ENCODE measurements at places on chromosomes 3 and 15.

- no peak for DNase-seq
Measured at GRCh38 chr3:4904811-4905695, 74.2 kb upstream of the BHLHE40 start.

- no peak for DNase-seq
Measured at GRCh38 chr15:36370051-36370730, 209.2 kb upstream of the CDIN1 start.

DNA sequence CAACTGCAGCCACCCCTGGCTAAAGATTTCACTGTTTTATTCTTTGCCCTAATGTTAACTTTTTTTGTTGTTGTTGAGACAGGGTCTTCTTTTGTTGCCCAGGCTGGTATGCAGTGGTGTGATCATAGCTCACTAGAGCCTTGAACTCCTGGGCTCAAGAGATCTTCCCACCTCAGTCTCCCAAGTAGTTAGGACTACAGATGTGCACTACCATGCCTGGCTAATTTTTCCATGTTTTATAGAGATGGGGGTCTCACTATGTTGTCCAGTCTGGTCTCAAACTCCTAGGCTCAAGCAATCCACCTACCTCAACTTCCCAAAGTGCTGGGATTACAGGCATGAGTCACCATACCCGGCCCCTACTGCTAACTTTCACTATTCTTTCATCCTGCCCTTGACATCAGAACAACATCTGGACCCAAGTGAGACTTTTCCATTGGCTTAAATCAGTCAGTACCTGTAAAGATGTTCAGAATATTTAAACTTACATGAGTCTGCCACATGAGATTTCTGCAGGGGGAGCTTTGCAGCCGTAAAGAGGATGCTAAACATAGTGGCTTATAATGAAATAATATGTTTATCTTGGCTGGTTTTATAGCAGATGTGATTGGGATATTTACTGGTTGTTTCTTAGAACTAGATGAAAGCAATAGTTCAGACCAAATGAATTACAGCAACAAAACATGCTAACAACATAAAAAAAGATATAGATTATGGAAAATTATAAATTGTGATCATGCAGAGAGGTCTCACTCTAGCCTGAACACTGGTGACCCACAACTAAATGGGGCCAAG is 73.6 kb downstream of the HMG20A start:
- no peak for DNase-seq

- no peak for DNase-seq
Measured at GRCh38 chr15:84638103-84638502, 16.0 kb downstream of the WDR73 start.

- no peak for DNase-seq
Measured at GRCh38 chr3:18018491-18019160, 276.2 kb upstream of the TBC1D5 start.

DNA sequence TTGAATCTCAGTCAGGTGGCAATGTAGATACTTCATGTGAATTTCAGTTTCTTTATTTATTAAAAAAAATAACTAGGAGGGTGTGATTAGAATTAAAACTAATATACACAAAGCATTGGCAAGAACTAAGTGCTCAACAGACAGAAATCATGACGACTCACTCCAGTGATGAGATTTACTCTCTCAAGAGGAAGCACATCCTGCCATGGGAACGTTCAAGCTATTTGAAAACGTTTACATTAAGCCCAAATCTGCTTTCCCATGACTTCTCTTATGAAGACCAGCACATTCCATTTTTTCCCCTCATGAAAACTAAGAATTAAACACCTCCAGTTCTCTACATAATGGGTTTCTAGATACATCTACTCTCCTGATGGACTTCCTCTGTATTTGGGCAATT is 8.5 kb downstream of the WDR53 start:
- no peak for DNase-seq

DNA sequence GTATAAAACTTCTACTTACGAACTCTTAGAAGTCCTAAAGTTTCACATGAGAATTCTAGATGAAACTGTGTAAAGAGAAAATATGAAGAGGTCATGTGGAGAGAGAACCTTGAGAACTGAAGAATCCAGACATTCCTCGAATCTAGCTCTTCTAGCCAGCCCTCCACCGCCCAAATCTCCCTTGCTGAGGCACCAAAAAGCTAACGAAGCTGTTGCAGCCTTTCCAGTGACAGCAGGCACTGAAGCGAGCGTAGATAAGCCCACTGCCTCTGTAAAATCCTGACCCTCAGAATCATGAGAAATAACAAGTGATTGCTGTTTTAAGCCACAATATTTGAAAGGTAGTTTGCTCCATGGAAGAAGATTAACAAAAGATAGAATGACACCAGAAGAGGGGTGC is 134.0 kb downstream of the GOLGA6L6 start:
- no peak for DNase-seq

- no peak for DNase-seq
Measured at GRCh38 chr3:37861620-37862041, at the start of gene CTDSPL. CTDSPL (plus strand) TSS chr3:37861880; CDS start chr3:37862200, 320 bp downstream.

- DNase-seq = no peak
Measured at GRCh38 chr3:38137615-38138348, 679 bp upstream of the MYD88 start.

DNA sequence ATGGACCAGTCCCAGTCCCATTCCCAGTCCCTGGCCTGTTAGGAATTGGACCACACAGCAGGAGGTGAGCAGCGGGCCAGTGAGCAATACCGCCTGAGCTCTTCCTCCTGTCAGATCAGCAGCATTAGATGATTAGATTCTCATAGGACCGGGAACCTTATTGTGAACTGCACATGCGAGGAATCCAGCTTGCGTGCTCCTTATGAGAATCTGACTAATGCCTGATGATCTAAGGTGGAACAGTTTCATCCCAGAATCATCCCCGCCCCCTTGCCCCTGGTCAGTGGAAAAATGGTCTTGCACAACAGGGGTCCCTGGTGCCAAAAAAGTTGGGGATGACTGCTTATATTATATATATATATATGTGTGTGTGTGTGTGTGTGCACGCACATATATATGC is 63.1 kb downstream of the IFT57 start:
- no peak for DNase-seq

GRCh38 chr3:141610939-141611338 is 124.1 kb downstream of the RASA2 start:
- no peak for DNase-seq

DNA sequence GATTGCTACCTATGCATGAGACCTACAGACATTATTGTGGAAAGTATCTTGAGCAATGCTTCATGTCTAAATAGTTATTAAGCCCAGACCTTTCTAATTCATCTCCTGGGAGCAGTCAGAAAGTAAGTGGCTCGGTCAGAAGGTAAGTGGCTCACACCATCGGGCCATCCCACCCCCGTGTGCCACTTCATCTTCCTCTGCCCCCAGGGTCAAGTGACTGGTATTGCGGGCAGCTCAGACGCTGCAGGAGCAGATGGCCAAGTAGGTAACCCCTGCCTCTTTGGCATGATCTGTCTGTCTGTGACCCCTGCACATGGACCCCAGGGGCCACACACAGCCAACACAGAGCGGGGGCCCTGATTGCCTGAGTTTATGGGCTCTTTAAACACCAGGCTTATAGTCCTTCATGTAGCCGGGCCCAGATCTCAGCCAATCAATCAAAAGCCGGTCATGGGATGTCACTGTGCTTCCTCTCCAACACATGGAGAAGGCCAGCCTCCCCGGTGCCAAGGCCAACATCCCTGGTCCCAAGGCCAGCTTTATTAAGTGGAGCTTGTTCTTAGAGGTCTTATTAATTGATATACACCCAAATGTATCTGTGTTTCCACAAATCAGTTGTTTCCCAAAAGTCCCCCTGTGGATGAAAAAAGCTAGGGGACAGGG is 42.9 kb downstream of the LARP6 start:
- DNase-seq = no peak

GRCh38 chr3:29721789-29722188 is 440.9 kb downstream of the RBMS3 start:
- no peak for DNase-seq

- no peak for DNase-seq
Measured at GRCh38 chr15:89132611-89133507, 44.6 kb downstream of the ABHD2 start.

- no peak for DNase-seq
Measured at GRCh38 chr15:48678851-48679250, 33.3 kb upstream of the FBN1 start.

DNA sequence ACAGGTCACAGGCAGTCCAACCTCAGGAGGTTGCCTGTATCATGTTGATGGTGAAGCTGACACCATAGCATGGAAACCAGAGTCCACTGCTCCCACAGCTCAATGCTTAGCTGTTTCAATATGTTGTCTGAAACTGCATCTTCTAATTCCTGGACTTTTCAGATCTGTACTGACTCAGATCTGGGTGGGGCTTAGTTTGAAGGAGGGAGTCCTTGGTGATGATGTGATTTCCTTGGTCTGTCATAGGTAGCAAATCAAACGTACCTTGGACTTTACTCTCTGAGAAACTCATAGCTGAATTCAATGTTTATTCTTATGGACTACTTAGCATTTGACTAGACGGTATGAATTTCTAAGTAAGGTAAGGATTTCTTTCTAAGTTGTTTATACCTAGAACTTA is at the start of gene HHLA2:
HHLA2 (plus strand) TSS at position 310 of the 400 bp plus-strand sequence. CDS start 55,266 bp downstream, outside the sequence.
- no peak for DNase-seq

- no peak for DNase-seq
Measured at GRCh38 chr3:159872374-159873109, 116.1 kb upstream of the IL12A start.

DNA sequence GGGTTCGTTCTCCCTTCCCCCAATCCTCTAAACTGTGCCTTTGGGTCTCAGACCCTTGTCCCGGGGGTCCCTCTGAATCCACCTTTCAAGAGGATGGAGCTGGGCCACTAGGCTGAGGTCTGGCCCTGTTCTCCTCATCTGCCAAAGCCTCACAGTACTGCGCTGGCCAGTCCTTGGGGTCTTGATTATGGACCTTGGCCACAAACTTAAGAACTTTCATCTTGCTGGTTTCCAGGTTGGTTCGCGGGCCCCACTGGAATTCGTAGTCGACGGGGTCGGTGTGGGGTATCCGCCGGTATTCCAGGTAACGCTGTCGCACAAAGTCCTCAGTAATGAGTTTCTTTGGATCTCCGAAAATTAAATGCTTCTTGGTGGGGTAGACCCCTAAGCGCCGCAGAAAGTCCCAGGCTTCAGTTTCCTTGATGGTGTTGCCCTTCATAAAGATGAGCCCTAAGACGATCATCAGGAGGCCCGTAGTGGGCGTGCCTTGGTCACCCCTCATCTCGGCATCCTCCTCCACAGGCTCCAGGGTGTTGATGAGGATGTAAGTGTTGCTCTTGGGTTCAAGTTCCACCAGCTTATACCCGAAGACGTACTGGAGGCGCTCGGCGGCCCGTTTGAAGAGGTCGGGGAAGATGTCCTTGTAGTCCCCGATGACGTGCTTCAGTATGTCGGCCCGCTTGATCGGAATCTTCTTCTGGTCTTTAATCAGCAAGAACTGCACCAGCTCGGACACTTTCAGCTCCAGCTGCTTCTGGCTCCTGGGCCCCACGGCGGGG is 727 bp downstream of the NSMCE3 start:
- peak; percentile 27 for DNase-seq

DNA sequence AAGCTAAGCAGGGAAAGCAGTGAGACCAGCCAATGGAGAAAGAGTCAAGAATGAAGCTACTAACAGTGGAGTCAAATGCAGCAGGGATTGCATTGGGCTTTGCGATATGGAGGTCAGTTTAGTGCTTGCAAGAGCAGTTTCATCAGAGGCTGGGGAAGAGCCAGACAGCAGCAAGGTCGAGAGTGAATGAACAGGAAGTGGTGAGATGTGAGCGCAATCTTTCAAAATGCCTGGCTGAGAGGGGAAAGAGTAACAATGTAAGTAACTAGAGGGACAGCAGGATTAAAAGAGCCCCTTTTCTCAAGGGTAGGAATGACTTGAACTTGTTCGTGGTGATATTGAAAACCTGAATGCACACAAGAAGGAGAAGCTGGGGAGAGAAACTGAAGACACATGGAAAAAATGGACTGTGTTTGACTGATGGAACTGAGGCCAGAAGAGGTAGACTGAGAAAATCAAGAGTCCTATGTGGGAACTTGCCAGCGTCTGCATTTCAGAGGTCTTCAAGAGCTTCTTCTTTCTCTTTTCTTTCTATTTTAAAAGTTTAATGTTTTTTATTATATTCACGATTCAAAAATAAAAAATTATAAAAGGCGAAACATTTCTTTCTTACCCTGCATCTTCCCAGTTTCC is 30.6 kb upstream of the GPR160 start:
- no peak for DNase-seq

GRCh38 chr3:111603679-111604078 is 8.5 kb upstream of the ZBED2 start:
- no peak for DNase-seq

DNA sequence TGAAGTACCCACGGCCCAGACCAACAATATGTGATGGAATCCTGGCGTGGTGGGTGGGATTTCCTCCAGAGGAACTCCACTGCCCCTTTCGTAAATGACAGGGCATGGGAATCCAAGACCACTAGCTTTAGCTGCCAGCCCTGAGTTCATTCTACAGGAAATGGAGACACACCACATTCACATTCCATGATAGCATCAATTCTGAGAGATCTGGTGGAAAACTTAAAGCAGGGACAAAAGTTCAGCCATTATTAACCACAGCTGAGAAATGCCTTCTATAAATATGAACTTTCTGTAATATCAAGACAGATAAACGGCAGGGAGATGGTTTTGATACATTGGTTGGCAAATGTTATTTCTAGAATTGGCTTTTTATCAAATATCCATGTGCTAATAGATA is 98.2 kb downstream of the FBN1 start:
- no peak for DNase-seq

GRCh38 chr3:13276438-13277195 is 143.5 kb downstream of the NUP210 start:
- DNase-seq = no peak

DNA sequence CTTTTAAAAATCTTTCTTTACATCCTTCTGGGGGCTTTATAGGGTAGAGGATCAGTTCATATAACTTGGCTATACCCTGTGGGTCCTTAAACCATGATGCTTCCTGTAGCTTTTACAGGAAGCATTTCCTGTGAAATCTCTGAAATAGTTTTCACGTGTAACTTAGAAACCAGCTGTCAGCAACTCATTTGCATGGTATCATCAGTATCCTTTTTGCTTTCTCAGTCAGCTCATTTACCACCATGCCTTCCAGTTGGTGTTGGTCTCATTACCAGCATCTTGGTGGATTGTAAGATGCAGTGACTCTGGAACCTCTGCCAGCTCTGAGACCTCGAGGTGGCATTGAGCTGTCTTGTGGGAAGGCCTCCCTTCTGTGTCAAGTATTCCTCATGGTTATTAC is 96.7 kb upstream of the MYZAP start:
- DNase-seq = no peak

DNA sequence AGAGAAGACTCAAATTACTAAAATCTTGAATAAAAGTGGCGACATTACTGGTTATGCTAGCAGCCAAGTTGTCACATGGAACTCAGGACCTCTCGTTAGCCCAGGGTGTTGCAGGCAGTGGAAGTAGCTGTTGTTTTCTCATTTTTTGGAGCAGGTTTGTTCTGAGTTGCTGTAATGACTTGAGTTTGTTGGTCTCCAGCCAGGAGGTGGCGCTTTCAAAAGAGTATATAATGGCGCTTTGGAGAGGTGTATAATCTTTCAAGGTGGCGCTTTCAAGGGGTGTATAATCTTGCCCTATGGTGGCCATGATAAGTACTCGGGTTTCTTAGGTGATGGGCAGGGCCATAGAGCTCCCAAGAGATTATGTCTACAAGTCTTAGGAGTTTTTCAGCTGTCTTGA is 632.7 kb downstream of the NTRK3 start:
- no peak for DNase-seq

Measured in stimulated activated CD8-positive, alpha-beta memory T cell treated with anti-CD3 and anti-CD28 coated beads, Interleukin-2, amount 100 ng/mL, for 48 hours (primary cell).